ENCODE measurements at places on chromosomes 6 and 20.

DNA sequence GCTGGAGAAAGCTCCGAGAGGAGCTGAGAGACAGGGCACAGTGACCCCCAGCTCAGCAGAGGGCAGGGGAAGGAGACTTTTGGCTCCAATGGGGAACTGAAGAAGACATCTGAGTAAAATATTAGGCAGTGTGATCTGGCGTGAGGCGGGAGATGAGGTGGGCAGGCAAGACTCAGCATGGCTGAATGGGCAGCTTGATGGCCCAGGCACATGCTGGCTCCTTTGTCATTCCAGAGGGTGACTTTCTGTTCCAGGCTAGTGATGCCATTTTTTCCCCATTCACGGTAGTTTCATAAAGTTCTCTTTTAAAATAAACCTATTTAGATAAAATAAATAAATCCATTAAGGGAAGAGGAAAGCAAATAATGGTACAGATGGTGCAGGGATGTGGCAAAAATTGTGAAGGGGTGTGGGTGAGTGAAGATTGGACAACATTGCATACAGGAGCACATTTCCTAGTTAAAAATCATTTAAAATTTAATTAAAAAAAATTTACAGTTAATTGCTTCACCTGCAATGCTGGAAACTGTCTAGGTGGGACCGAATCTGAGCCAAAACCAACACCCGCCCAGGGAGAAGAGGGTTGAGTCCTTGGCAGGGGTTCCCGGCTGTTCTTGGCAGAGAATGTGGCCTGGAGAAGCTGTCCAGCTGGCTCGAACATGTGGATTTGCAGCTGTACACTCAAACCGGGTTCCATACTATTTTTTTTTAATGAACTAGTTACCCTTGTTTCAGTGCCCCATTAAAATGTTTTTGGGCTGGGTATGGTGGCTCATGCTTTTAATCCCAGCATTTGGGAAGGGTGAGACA, 41.7 kb upstream of the PRELID3B start:
- peak; percentile 64 for DNase-seq

- DNase-seq: no peak
Observed at GRCh38 chr20:23419657-23419994, 1.7 kb downstream of the NAPB start.

DNA sequence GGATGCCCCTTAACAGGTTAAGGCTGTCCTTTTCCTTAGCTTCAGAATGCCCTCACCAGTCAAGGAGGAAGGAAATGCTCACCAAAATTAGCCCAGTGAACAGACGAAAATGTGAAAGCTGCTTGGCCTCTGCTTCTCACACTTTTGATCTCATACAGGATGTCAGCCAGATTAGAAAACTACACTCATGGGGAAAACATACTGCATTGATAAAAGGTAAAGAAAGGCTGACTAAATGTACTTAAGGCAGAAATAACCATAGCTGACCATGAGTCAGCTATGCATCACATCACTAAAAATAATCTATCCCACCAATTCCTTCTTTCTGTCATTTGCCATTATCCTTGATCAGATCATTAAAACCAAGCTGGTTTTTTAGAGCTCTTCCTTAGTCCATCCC, 198.4 kb upstream of the TENT5A start:
- DNase-seq: no peak

GRCh38 chr20:32447136-32448027, 89.3 kb downstream of the ASXL1 start:
- DNase-seq: no peak

GRCh38 chr20:11754451-11754850, 163.2 kb upstream of the BTBD3 start:
- no peak for DNase-seq

- no peak for DNase-seq
Observed at GRCh38 chr20:29741594-29741893, 1515.9 kb upstream of the DEFB115 start.

DNA sequence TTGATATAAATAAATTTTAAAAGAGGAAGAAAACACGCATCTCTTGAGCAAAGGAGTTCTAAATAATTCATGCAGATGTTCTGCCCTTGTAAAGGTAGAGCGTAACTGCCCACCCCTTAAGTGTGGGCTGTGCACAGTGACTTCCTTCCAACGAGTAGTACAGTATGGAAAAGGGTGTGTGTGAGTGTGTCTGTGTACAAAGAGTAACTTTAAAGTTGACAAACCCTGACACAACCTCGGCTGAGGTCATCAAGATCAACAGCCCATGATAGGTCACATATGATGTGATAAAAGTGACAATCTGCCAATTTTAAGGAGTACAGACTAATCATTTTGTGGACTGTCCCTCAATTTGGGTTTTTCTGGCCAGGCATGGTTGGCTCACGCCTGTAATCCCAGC, 225.7 kb downstream of the ATXN1 start:
- DNase-seq: no peak

DNA sequence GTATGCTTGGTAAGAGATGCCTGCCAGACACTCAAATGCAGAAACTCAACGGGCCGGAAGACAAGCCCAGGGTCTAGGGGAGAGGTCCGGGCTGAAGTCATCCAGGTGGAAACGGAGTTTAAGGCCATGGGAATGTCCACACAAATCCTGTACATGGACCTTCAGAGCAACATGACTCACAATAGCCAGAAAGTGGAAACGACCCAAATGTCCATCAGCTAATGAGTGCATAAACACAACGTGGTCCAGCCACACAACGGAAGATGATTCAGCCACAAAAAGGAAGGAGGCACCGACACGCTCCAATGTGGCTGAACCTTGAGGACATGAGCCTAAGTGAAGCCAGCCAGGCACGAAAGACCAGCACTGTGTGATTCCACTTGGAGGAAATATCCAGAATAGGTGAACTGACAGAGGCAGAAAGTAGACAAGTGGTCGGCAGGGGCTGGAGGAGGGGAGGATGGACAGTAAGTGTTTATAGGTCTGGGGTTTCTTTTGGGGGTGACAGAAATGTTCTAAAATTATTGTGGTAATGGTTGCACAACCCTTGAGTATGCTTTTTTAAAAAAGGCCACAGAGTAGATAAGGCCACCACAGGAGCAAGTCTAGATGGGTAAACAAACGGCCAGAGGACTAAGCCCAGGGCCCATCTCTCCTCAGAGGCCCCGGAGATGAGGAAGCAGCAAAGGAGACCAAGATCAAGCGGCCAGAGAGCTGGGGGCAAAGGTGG, 105.6 kb downstream of the PREX1 start:
- no peak for DNase-seq

- DNase-seq: no peak
Observed at GRCh38 chr6:130666786-130667185, 160.4 kb upstream of the SMLR1 start.

GRCh38 chr20:5893052-5893451, 57.3 kb downstream of the TRMT6 start:
- no peak for DNase-seq

DNA sequence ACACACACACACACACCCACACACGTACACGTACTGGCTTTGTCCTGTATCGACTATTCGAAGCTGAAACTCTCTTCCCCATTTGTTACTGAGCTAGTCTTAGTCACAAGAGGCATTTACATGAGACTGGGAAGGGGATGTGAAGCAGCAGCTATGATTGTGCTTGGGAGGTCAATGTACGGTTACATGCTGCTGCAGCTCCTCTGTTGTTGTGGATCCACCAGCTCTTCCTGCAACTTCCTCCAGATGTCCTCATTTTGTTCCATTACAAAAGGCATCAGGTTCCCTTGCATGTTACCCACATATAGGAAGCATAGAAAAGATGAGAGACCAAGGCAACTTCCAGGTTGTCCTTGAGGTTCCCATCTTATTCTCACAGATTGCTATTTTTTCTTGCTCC, 612.4 kb upstream of the IMPG1 start:
- DNase-seq: no peak

GRCh38 chr6:11908436-11909105, 103.5 kb upstream of the HIVEP1 start:
- DNase-seq: no peak

DNA sequence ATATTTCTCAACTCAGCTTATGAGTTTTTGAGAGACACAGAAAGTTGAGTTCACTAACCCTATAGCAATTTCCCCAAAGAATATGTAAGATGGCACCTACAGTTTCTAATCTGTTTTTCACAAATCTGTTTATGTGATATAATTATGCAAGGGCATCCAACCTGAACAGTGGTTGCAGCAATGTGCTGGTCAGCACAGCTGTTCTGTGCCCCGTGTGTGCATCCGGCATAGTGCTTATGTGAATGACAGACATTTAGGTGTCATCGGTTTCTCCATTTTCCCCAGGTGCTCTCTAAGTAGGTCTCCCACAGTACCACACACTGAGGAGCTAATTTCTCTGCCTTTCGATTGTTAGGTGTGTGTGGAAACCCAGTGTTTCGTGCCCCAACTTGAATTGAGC, 7.7 kb upstream of the BACH2 start:
- DNase-seq: no peak

DNA sequence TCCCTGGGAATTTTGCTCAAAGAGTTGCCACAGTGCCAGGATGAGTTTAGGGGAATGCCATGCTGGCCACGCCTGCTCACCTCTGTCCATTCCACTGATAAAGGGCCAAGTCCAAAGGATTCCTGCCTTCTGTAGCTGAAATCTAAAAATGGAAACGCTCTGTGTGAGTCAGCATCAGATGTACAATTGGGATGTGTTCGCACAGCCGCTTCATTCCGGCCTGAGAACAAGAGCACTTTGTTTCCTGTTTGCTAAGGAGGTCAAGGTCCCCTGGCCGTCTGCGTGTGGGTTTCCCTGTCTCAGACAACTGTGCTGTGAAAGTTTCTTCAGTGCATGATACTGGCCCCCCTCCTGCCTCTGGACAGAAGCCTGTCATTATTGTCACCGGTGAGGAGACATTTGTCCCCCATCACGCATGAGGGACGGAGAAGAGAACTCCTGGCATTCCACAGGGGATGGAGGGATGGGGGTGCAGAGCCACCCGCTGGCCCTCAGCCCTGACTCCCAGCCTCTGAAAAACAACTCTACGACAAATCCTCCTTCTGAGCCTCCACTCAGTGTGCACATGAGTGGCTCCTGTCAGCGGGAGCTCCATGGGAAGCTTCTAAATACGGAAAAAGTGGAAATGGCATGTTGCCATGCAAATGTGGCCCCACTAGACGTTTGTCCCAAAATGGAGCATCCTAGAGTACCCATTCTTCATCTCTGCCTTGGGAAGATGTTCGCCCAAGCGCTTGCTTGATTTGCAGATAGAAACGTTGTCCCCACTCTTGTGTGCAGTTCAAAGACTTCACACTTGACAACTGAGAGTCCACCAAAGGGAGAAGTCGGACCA, 143.5 kb upstream of the AFDN start:
- peak; percentile 73 for DNase-seq

GRCh38 chr6:161367472-161367871, 93.6 kb upstream of the AGPAT4 start:
- DNase-seq: no peak

- no peak for DNase-seq
Observed at GRCh38 chr6:32397252-32397920, 9.6 kb downstream of the BTNL2 start.

GRCh38 chr6:144853603-144854002, 568.5 kb downstream of the UTRN start:
- DNase-seq: no peak

GRCh38 chr6:153045271-153045670, 42.8 kb upstream of the MTRF1L start:
- no peak for DNase-seq

GRCh38 chr6:135853227-135853626, 1.7 kb downstream of the PDE7B start:
- DNase-seq: no peak

DNA sequence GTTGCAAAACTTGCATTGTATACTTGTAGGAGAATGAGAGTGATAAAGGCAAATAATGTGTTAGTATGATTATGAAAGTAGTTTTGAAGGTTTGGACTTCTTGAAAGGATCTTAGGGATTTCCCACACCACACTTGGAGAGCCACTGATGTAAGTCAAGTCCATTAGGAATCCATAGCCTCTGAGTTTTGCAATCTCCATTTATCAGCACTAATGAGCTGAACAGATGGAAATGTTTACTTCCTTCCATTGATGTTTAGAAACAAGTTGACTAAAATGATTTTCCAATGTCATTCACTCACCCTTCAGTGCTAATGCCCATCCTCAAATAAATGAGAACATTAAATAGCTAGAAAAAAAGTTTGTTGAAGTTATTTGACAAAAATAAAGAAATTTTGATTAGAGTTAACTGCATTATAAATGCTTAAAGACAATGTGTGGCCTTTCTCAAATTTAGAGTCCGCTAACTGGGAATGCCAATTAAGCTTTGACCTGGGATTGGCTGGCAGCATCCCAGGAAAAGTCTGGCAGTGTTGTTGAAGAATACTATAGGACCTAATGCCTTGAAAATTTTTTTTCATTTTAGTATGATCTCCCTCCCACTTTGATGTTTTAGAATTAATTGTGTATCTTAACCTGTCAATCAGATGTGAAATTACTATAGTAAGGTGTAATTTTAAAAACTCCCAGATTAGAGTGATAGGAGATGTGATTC, 68.0 kb downstream of the SLC35F1 start:
- no peak for DNase-seq

- no peak for DNase-seq
Observed at GRCh38 chr6:87543696-87544473, 45.9 kb downstream of the RARS2 start.

GRCh38 chr6:167296902-167297301, 5.8 kb downstream of the UNC93A start:
- no peak for DNase-seq

GRCh38 chr6:7292596-7293255, 20.3 kb downstream of the SSR1 start:
- DNase-seq: no peak

GRCh38 chr20:41003143-41003935, 25.3 kb upstream of the TOP1 start:
- DNase-seq: no peak

DNA sequence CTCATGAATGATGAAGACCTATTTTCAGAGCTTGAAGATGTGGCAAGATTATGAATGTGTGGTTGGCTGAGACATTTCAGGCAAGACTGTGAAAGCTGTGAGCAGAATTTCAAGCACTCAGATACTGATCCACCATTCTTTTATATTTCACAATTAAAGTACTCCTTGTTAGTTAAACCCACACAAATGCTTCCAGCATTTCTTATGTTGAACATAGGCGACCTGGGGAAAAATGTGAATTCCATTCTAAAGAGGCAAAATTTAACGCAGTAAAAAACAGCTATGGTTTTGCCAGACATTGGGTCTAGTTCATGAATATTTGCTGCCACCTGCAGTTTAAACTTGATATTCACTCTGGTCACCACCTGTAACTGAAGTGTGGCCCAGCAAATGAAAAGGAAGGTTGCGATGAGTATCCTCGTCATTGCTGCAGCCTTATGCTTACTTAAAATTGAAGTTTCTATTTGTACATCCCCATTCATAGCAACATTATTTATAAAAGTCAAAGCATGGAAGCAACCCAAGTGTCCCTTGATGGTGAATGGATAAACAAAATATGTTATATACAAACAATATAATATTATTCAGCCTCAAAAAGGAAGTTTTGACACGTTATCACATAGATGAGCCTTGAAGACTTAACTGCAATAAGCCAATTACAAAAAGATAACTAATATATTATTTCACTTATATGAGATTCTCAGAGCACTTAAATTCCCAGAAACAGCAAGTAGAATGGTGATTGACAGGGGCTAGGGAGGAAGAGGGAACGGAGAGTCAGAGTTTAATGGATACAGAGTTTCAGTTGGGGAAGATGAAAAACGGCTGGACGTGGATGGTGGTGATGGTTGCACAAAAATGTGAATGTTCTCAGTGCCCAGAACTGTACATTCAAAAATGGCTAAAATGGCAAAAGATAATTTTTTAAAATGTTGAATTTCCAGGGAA, 32.4 kb upstream of the FAM184A start:
- peak; percentile 39 for DNase-seq
